ENCODE measurements at places on chromosomes 4 and X. TPM values are rescaled to one million over a fixed set of nuclear protein-coding genes. Genes with fewer than 3 reads are reported as not detected.
A peak's percentile ranks its signal among the peaks of the same experiment; 100 is the strongest.

HSFX2 gene
- not detected for total RNA-seq

HTATSF1 gene
- 55.1 TPM for total RNA-seq

- H3K27ac ChIP-seq, result no peak overlapping the region
- no peak for DNase-seq
- H3K36me3 ChIP-seq, result no peaks in the 10 kb centered on the region
- H3K4me3 ChIP-seq, result no peak overlapping the region
- H3K27me3 ChIP-seq, result no peaks in the 10 kb centered on the region
These were observed 354.5 kb downstream of the ARHGAP24 start for GRCh38 chr4:85829276-85830051.

PRRG3 gene
- not detected for total RNA-seq

DNA sequence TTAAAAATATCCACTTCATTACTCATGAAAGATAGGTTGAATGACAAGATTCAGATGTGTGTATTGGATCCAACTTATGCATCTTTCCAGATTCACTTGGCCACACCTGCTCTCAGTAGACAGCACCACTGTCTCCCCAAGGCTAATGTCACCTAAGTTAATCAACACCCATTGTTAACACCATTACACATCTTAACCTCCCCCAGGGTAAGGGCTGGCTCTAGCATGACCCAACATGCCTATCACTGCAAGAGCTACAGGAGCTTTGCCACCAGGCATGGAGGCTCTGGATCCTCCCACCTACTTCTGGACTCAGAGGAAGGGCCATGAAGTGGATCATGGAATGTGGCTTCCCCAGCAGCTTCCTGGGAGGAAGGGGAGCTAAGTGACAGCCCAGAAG, 32.8 kb upstream of the LSM6 start:
- no peak overlapping the region for H3K27ac ChIP-seq
- H3K4me1 ChIP-seq, result no peaks in the 10 kb centered on the region
- DNase-seq, result no peak
- peaks cover 9% of the 10 kb centered on the region for H3K27me3 ChIP-seq

GRCh38 chrX:65690057-65690855, 22.8 kb downstream of the MSN start:
- peak overlapping the region; percentile 73 for H3K27ac ChIP-seq
- H3K36me3 ChIP-seq, result peaks cover 40% of the 10 kb centered on the region
- no peak for DNase-seq
- peaks cover 62% of the 10 kb centered on the region for H3K4me1 ChIP-seq
- H3K27me3 ChIP-seq, result no peaks in the 10 kb centered on the region

DNA sequence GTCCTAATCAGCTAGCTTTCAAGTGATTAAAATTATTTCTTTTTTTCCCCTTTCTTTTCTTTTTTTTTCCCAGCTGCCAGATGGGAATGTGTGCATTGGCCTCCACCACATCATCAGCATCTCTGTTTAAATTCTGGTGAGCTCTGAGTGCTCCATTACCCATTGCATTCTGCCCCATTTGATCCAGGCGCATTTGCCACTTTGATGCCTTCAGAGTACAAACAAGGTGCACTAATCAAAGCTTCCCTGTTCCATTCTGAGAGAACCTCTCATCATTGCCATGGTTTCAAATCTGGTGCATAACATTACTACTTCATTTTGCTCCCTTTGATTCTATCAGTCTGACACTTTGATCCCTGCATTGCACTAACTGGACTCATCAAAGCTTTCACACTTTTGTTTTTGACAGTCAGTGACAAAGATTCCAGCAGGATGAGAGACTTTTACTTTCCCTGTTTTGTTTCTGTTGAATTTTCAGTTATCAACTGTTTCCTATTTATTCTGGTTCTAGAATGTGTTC, 238.8 kb upstream of the PCDH10 start:
- H3K4me1 ChIP-seq, result no peaks in the 10 kb centered on the region
- H3K4me3 ChIP-seq, result no peak overlapping the region
- H3K27ac ChIP-seq, result no peak overlapping the region
- no peak for DNase-seq

ZNF141 gene
- 27.0 TPM for total RNA-seq

MAGEC1 gene
- total RNA-seq, result not detected

GRCh38 chr4:83370640-83370906, 35.9 kb upstream of the HPSE start:
- no peak overlapping the region for H3K4me3 ChIP-seq
- DNase-seq, result no peak
- H3K27ac ChIP-seq, result no peak overlapping the region
- H3K36me3 ChIP-seq, result no peaks in the 10 kb centered on the region
- H3K4me1 ChIP-seq, result peaks cover 8% of the 10 kb centered on the region
- H3K27me3 ChIP-seq, result no peaks in the 10 kb centered on the region

- no peak overlapping the region for H3K4me3 ChIP-seq
- no peak overlapping the region for H3K27ac ChIP-seq
- peaks cover 28% of the 10 kb centered on the region for H3K4me1 ChIP-seq
- peak; percentile 68 for DNase-seq
These were observed 132.2 kb downstream of the STIM2 start for GRCh38 chr4:26992657-26993361.

TXK gene
- total RNA-seq, result 7.6 TPM
